ENCODE measurements at places on chromosomes 3 and 15.

DNA sequence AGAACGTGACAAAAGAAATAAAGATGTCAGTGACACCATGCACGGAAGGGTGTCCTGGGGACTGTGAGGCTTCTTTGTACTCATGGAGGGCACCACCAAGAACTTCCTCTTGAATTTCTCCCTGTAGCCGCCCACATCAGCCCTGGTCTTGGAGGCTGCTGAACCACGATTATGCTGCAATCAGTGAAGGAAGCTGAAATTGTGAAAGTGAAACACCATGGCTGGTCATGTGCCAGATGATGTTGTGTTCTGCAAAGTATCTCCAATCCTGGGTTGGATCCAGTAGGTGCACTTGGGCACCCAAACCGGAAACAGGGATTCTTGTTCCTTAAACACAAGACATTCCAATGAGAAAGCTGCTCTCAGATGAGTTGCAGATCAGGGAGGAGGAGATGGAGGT is 104.4 kb upstream of the GOLGA6L6 start:
- DNase-seq: peak; percentile 45

DNA sequence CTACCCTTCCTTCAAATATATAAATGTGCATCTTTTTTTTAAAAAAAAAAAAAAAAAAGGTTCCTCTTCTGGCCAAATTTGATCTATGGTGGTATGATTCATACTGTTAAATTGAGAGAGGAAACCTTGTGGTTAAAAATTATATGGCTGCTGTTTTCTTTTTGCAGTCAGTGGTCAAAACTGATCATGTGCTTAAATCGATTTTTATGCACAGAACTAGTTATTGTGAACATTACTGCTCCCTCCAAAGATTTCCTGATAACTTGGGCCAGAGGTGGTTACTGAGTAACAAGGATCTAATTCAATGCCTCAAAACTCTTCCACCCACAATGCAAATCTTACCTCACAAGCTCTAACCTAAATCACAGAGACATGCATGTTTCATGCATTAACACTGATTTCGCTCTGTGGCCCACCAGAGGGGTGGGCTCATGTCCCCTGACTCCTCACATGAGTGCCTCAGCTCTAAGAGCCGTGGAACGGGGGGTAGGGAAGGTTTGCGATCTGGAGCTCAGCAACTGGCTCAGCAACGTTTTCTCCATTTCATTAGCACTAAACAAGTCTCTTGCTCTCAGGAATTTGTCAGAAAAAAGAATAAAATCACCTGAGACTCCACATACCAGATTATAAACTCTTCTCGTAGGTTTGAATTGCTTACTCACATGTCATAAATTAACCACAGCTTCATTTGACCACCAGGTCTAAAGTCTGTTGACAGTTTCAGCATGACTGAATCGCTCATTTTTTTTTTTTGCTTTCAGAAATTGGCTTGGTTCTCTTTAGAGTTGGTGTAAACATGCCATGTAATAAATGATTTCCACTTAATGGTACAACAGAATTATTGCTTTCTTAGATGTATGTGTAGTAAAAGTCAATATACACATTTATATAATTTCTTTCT is 280.4 kb downstream of the CD47 start:
- no peak for DNase-seq

DNA sequence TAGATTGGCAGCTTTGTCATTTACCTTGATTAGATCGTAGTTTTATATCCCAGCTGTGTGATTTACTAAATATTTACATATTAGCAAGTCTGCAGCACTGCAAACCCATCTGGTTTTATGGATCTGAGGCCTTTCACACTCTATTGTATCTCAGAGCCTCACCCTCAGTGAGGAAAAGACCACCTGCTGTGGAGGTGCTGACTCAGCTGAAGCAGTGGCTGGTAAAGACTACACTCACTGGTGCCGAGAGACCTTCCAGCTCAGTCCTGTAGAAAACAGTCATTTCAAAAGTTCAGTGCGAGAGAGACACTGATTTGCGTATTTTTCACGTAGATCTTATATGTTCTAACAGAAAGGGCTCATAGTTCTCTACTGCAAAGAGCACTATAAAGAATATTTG is 307.8 kb upstream of the TPM1 start:
- no peak for DNase-seq

DNA sequence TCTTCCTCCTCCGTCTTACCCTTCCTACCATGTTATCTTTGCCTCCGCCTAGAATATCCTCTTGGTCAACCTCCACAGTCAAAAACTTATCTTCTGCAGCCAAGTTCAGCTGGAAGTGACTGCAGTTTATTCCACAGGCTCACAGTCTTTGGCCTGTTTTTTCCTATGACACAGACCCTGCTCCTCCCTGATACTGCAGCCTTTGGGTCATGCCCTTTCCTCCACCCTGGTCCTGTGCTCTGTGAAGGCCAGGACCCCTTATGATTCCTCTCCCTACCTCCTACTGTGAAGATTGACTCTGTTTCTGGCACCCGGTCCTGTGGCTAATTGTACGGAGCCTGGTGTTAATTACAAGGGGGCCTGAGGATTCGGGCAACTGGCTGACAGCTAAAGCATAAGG is 49.3 kb upstream of the SCN5A start:
- no peak for DNase-seq

GRCh38 chr3:184320104-184320445 is 5.7 kb downstream of the EIF4G1 start:
- peak; percentile 59 for DNase-seq

GRCh38 chr3:159668990-159669476 is 319.6 kb upstream of the IL12A start:
- DNase-seq: no peak

DNA sequence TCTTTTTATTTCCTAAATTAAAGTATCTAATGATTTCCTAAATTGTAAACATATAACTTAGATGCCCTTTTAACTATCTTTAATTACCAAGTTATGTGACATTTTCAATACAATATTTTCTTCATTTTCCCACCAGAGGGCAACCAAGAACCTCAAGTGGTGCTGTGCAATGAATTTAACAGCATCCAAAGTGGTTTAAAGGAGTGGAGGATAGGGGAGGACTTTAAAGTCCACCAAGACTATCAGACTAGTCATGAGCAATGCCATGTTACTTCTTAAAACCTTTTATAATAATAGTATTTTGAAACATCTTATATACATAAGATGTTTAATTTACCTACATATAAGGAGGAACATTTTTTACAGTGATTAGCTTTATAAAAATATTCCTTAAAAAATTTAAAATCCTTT is 74.4 kb downstream of the DLG1 start:
- no peak for DNase-seq

- no peak for DNase-seq
Observed at GRCh38 chr15:61685534-61685933, 374.7 kb downstream of the VPS13C start.

DNA sequence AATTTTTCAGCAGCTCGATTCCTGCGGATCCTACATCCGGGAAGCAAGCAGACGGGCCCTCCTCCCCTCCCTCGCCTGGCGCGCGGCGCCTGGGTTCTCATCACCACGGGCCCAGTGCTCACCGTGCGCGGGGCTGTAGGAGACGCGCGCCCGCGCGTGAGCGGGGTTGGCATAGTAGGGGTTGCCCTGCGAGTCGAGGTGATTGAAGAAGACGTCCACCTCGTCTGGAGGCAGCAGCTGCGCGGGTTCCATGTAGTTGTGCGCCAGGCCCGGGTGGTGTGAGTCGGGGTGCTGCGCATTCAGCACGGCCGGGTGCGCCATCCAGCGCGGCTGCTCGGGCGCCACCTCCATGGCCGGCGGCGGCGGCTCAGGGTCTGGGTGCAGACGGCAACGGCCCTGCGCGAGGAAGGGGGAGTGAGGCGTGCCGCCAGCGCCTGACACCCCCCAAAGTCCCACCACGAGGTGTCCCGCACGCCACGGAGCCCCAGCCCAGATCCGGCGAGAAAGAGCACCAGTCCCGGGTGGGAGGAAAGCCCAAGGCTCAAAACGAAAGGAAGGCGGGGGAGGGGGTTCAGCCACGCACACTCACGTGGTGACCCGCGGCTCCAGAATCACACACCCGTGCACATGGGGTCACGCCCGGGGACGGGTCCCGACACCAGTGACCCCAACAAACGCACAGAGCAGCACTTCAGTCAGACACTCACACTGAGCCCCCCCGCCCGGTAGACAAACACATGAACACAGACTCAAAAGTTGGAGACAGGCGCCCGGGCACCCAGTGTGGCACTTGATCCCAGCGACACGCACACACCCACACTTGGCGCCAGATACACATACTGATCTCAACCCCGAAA is 6.1 kb downstream of the GATA2 start:
- DNase-seq: peak; percentile 18

GRCh38 chr3:14488286-14489041 is 51.7 kb downstream of the GRIP2 start:
- no peak for DNase-seq

DNA sequence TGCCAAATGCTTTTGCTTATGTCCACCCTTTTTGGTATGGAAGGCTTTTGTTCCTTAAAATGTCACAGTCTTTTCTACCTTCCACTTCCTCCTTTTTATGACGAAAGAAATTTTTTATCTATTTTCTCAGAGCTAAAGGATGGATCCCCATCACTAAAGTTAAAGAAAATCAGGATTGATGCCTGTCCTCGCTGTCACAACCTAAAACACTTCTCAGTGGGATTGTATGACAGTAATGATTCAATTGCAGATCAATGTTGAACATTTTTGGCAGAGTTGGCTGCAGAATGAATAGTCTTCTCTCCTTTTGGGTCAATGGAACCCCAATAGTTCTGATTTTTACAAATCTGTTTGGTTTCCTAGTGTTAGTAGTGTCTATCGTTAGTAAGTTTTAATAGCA is 549.8 kb upstream of the ROBO2 start:
- DNase-seq: no peak

DNA sequence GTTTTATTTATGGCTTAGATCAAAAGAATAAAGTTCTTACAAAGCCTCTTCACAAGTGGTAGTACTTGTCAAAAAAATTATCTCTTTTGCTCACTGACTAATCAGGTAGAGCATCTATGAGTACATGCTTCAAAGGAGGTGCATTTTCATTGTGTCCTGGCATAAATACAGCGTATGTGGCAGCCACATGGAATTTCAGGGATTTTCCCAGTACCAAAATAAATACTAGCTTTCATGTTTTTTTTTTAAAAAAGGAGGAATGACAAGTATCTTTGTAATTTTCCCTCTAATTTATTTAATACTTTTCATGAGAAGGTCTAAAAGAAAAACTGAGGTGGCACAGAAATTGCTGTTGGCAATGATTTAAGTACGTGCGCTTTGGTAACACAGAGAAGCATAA is 597.8 kb upstream of the ALCAM start:
- no peak for DNase-seq

- DNase-seq: no peak
Observed at GRCh38 chr3:115156046-115156654, 9.1 kb upstream of the ZBTB20 start.

DNA sequence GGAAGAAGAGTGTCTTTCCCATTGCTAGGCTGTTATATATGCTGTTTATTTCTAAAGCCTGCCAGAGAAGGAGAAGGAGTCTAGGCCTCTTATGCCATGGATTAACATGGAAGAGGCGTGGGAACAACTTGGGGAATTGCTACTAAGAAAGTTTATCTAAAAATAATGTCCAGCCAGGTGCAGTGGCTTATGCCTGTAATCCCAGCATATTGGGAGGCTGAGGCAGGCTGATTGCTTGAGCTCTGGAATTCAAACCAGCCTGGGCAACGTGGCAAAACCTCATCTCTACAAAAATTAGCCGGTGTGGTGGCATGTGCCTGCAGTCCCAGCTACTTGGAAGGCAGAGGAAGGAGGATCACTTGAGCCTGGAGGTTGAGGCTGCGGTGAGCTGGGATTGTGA is 51.7 kb upstream of the ARPP19 start:
- DNase-seq: no peak

GRCh38 chr15:49190586-49190985 is 20.5 kb downstream of the GALK2 start:
- no peak for DNase-seq

DNA sequence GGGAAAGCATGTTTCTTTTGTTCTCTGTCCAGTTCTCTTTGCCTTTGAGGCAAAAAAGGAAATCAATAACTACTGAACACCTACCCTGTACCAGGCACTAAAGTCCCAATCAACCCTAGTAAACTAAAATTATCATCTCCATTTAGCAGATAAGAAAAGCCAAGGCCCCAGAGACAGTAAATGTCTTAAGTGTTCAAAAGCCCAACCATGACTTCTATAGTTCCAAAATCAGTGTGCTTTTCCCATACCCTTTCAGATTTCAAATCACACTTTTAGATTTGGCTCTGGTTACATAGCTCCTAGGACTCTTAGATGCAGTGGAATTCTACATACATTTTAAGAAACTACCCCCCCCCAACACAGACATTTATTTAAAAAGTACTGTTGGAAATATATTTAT is 63.5 kb downstream of the UACA start:
- no peak for DNase-seq

DNA sequence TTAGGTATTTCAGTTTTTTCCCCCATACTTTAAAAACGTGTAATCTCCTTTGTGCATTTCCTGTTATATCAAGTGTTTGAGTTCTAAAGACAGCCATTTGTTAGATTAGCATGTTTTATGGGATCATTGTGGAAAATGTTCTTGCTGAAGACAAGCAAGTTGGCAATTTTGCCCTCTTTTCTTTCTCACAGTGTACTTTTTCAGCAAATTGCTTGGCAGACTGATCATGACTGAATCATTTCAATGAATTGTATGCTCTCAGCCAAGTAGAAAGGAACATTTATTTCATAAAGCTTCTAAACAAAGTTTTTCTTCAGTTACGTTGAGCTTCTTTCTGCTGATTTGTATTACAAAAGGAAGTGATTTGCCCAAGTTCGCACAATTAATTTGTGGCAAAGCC is 51.6 kb downstream of the ATG7 start:
- no peak for DNase-seq

- no peak for DNase-seq
Observed at GRCh38 chr3:194249323-194250097, 101.6 kb downstream of the CPN2 start.

DNA sequence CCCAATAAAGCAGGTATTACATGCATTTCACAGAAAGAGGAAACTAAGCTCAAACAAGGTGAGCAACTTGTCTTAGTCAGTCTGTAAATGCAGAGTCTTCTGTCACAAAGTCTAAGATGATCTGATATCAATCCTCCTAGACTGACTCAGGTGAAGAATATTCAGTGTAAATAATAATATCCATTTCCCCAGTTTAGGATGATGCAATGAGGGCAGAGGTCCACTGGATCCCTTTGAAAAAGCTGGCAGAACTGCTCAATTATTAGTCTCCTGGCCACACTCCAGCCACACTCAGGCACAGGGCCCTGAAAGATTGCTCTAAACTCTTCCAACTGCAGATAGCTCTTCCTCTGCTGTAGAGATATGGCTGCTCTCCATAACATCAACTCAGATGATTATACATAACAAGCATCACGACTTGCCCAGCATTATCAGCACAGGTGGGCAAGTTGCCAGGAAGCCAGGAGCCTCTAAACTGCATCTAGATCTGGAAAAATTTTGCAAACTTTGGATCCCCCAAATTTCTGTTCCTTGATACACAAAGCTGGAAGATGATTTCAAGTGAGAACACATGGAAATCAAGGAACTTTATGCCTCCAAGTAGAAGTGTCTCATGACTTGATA is 129.8 kb upstream of the CPNE4 start:
- DNase-seq: no peak

DNA sequence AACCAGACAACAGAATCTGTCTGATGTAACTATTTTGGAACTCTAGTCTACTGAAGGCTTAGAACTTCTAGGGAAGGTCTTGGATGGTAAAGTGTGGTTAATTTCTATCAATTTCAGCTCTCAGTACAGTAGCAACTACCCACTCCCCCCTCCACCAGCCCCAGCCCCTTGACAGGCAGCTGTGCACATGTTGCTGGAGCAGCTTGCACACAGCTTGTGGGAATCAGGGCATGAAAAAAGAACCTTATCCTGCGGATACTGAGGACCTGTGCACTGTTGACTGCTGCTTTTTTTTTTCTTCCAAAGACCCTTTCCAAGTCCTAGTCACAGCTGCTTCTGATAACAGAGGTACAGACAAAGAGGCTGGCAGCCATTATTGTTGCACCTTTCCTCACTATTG is 81.5 kb upstream of the UBP1 start:
- DNase-seq: no peak
